Stimulated activated CD4-positive, alpha-beta T cell treated with anti-CD3 and anti-CD28 coated beads, Interleukin-1b, Interleukin-23, amount 100 ng/mL, for 24 hours (primary cell): ENCODE measurements at places on chromosomes 1 and 21.

GRCh38 chr21:34351786-34352241, 12.0 kb upstream of the KCNE2 start:
- DNase-seq, result no peak

DNA sequence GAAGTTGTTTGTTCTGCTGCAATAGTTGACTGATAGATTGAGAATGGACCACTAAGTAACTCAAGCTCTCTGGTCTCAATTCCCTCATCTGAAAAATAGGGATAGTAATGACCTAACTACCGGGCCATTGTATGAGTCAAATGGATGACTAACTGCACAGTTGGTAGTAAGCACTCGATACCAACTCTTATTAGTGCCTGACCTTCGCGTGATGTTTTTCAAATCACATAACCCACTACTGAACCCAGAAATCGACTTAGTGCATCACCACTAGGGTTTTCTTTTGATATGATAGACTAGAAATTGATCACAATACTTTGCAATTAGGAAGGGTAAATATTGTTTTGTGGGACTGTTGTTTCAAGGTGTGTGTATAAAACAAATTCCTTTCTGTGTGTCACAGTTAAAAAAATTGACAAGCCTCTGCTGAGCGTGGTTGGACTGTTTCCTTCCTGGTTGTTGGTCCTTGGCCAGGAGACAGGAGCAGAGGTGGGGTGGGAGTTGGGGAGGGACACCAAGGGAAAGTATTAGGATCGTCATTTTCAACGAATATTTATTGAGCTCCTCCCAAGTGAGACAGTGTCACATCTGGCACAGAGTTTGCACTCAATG, 54.0 kb upstream of the LRP8 start:
- no peak for DNase-seq

DNA sequence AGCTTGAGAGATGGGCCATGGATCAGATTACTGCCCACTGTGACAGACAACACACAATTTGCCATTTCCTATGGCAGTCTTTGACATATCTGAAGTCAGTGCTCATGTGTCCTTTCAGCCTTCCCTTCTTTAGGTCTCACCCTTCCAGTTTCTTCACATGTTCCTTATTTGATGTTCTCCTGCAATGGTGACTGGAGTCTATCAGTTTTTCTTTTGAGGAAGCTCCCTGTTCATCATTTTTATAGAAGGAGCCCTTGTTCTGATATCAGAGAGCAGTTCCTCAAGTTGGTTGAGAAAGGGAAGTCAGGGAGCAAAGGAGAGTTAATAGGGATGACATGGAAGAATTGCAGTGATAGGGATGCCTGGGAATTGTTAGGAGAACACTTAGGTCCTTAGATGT, 42.2 kb downstream of the DISC1 start:
- no peak for DNase-seq

DNA sequence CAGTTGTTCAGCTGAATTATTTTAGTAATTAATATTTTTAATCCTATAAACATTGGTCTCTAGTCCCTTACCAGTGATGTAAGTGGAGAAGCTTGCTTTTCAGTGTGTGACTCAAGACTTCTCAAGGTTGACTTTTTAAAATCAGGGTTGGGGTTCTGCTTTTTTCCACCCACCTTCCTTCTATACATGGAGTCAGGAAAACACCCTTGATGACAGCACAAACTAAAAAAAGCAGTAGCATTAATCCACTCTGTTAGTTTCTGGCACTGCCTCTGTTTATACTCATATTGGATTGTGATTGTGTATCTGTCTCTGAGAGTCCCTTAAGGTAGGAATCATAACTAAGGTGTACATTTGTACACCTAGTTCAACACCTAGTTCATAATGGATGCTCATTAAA, 8.3 kb upstream of the PLEKHO1 start:
- DNase-seq, result no peak

- no peak for DNase-seq
Observed at GRCh38 chr1:55234016-55234415, 18.9 kb upstream of the USP24 start.

DNA sequence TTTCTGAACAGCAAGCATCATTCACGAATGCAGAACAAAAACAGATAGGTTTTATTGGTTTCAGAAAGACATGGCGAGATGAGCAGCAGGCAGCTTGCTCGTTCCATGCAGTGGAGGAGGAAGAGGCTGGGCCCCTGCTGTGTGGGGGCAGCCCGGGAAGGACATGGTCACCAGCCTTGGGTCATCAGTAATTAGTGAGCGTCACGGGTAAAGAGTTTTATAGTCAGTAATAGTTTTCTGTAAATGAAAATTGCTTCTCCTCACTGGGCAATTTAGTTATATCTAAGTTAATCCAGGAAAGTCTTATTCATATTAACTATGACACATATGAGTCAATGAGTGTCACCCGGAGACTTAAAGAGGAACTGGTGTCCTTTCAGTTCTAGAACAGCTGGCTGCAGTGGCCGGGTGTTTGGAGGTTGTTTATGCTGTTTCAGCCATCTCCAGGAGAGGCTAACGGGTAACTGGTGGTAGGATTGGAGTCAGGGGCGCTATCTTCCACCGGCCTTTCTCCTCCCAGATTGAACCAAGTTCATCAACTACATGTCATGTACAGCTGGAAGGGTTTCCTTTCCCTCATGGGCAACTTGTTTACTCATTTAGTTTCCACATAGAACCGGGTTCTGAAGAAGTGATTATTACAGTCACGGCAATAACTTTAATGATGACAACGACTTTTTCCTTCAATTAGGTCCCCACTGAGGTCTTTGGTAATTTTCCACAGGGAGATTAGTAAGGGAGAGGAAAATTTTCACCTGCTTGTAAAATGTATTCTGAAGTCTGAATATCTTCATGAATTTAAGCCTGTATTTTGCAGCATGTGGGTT, 34.6 kb upstream of the SLC45A1 start:
- no peak for DNase-seq

GRCh38 chr1:222310836-222311235, 237.1 kb downstream of the HHIPL2 start:
- DNase-seq, result no peak

- DNase-seq, result no peak
Observed at GRCh38 chr1:22540337-22540736, 23.0 kb upstream of the EPHA8 start.

- no peak for DNase-seq
Observed at GRCh38 chr1:210252621-210253051, 20.0 kb downstream of the SERTAD4 start.

GRCh38 chr1:3471356-3472087, 17.1 kb downstream of the ARHGEF16 start:
- DNase-seq, result no peak

GRCh38 chr21:20760221-20760620, 238.0 kb upstream of the NCAM2 start:
- DNase-seq, result no peak

DNA sequence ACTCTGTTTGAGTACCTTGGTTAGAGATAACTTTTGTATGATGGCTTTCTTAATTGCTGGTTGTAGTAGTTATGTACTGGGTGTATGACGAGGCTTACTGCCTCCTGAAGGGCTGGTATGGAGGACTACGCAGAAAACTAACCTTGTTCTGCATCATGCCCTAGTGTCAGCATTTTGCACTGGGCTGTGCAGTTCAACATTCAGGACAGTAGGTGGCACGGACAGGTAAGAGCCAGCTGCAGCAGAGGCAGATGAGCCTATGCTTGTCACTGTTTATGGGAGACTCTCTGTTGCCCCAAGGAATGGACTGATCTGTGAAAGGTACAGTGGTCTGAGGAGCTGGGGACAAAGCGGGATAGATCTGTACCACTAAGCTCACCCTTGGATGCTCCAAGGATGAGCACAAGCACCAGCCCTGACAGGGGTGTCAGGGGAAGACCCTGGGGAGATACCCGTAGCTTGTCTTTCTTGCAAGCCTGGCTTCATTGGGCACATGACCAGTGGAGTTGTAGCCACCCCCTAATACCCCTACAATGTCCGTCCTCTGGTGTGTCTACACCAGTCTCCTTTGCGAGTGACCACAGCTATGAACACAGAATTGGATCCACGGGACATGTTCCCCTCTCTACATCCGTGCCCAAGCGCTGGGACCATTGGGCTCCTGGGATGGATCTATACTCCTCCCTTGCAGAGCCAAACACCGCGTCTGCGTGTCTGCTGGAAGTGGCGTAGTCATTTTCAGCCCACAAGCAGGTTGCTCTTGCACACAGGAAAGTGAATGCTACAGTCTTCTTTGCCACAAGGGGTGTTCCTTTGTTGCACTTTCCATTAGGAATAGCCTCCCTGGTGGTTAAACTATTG, 51.1 kb upstream of the CFHR3 start:
- no peak for DNase-seq

GRCh38 chr1:15707239-15707925, 23.3 kb downstream of the PLEKHM2 start:
- no peak for DNase-seq

DNA sequence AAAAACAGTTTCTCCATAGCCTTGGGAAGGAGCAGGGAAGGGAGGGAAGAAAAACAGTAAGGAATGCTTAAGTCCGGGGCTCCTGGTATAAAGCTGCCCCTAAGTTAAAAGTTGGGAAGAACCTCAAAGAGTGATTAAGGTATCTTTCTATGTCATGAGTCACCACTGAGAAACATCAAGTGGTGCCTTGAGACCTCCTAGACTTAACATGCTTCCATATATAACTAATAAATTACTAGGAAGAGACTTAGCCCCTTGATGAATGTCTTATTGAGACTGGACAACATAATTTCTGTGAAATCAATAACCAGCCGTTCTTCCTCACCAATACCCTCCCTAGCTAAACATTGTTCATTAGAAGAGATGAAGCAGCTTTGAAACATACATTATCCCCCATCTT, 121.8 kb upstream of the SLC44A3 start:
- no peak for DNase-seq

GRCh38 chr1:4500441-4500840, 154.0 kb upstream of the AJAP1 start:
- no peak for DNase-seq

GRCh38 chr1:204970937-204971336, 72.1 kb upstream of the CNTN2 start:
- DNase-seq, result no peak

DNA sequence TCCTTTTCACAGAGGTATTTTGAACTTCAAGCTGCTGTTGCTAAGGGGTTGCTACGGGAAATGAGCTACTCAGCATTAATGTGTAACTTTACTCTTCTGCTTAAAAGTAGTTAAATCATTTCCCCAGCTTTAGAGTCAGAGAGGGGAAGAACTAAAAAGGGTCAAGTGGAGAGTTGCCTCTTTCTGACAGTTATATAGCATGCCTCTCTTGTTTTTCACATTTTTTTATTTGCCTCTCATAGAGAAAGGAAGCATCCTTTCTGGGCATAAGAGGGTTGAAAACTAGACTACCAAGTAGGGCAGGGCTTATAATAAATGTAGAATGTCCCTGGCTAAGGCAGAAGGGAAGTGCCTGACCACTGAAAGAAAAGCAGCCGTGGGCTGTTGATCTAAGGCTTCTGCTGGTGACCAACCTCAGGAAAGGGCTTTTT, 10.1 kb upstream of the ELAVL4 start:
- no peak for DNase-seq

DNA sequence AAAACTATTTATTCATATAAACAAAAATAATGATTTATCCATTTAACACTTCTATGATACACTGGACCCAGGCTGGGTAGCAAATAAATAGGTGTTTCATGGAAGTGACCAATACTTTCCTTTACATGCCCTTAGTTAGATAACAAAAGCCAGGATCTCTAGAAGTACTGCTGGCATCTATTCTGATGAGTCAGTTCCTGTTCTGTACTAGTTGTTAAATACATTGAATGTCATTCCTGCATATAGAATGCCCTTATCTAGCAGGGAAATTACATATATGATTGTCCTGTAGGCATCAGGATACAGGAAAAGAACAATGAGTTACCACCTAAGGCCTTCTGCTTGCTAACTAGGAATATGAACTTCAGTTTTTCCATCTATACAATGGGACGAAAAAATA, 130.8 kb downstream of the HFM1 start:
- DNase-seq, result no peak

DNA sequence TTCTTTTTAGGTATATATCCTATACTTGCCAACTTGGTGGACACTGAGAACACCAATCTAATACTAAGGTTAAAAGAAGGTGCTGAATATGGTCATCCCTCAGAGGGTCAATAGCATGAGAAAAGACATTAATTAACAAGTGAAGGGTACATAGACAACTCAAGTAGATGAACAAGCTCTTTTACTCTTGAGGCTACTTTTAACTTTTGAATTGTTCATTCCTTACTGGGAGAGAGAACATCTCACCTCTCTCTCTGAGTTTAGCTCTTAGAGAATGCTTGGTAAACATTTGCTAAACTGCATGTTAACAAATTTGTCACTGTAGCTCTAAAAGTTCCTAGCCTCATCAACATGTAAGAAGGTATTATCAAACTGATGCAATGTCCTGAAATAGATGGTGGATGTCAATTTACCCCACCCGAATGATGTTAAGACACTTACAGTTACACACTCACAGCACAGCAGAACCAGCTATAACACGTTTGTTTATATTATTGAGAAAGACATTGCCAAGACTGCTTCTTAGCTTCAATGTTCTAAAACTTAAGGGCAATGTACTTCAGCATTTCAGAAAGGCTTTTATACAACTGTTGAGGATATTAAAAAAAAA, 35.9 kb downstream of the HEATR1 start:
- no peak for DNase-seq

GRCh38 chr21:28627691-28628090, 365.0 kb downstream of the LTN1 start:
- DNase-seq, result no peak
